ENCODE measurements at places on chromosomes 16 and 17. TPM values are rescaled to one million over a fixed set of nuclear protein-coding genes. Genes with fewer than 3 reads are reported as not detected.

SLC35B1 gene
- 59.7 TPM for total RNA-seq

HBQ1 gene
- total RNA-seq = 6.6 TPM

TNFRSF13B gene
- total RNA-seq = not detected

- DNase-seq = peak; percentile 90
Measured at GRCh38 chr17:62626719-62627218, 701 bp upstream of the MRC2 start.

DNA sequence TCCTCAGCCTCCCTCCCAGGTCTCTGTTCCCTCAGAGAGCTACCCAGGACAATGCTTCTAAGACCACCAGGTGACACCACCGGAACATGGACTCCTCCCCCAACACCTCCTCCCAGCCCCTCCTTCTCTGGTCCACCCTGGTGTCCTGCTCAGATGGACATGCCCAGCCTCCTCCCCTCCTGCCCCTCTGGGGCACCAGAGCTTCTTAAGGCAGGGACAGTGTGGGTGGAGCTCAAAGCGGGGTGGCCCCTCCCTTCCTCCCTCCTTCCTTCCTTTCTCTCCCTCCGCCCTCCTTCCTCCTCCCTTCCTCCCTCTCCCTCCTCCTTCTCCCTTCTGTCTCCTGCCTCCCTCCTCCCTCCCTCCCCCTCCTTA is 22.7 kb downstream of the TRPV3 start:
- DNase-seq = peak; percentile 50

DNA sequence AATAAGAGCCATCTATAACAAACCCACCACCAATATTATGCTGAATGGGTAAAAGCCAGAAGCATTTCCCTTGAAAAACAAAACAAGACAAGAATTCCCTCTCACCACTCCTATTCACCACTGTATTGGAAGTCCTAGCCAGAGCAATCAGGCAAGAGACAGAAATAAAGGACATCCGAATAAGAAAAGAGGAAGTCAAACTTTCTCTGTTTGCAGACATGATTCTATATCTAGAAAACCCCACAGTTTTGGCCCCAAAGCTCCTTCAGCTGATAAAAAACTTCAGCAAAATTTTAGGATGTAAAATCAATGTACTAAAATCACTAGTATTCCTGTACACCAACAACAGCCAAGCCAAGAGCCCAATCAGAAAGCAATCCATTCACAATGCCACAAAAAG is 271.8 kb upstream of the AXIN2 start:
- DNase-seq = no peak

DNA sequence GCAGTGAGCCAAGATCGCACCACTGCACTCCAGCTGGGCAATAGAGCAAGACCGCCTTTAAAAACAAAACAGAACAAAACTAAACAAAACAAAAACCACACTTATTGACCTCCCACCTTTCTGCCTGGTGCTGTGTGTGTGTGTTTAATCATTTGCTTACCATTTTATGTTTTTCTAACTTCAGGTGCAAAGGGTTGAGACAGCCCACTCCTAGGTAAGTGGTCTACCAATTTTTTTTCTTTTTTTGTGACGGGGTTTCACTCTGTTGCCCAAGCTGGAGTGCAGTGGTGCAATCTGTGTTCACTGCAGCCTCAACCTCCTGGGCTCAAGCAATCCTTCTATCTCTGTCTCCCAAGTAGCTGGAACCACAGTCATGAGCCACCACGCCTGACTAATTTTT is 65.8 kb downstream of the SALL1 start:
- no peak for DNase-seq

DNA sequence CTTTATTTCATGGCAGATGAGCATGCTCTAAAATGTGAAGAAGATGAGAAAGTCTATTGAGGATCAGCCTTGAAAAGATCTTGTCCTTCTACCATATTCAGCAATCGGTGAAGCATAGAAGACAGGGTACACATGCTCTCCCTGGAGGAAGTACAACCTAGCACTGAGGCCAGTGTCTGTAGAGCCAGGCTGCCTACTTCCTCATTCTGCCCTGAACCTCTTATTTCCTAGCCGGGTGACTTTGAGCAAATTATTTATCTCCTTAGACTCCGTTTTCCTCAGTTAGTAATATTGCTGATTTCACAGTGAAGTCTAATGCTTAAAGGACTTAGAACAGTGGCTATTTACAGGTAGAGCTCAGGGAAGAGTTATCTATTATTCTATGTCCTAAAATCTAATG is 58.4 kb downstream of the TMEM100 start:
- DNase-seq = no peak

DNA sequence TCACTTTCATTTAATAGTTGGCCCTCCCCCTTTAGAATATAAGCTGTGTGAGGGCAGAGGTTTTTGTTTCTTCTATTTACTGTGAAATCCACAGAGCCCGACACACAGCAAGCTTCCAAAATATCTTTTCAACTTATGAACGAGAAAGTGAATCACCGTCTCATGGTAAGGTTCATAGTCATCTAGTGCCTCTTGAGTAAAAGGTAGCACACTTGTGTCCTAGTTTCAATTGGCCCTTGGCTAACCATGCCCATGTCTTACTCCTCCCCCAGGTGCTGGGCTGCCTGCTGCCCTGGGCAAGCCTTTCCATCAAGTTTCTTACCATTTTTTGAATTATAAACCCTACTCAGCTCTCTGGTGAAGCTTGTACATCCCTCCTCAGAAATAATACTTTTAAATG is 12.4 kb upstream of the GP2 start:
- DNase-seq = no peak
